ENCODE measurements at places on chromosomes 12 and 14.

GRCh38 chr14:65783576-65783975, 371.0 kb downstream of the FUT8 start:
- DNase-seq: no peak

DNA sequence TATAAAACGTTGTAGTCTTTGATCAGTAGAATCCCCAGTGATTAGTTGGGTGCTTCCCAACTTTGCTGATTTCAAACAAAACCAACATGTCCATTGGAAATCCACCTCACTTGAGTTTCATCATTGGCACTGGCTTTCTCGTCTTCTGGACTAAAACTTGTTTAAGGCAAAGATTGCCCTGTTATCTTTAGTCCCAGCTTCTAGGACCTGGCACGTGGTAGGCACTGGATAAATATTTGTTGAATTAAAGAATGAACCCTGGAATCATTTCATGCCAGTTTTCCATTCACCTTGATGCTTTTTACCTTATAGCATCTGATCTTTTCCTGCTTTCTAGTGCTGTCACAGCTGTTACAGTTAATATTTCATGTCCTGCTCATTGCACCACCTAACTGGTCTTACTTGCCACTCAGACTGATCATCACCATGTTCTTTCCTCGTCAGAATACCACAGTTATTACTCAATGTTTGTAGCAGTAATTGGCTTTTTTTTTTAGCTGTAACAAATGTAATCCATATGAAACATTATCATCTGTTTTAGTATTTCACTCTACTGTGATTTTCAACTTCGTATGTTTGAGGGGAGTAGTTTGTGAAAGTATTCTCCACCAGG, 7.3 kb upstream of the C12orf50 start:
- DNase-seq: no peak

DNA sequence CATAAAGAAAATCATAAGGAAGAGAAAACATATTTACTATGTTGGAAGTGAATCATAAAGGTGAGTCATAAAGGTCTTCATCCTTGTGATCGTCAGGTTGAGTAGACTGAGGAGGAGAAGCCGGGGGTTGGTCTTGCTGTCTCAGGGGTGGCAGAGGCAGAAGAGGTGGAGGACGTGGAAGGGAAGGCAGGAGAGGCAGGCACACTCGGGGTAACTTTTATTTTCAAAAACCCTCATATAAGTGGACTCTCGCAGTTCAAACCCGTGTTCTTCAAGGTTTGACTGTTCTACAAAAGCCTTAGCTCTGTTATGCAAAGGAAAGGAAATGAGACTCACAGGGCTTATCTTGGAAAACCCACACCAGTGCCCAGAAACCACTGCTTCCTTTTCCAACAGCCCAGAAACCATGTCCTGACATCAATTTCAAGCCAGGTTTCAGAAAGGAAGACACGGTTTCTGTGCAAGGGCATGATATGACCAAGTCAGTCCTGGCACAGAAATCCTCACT, 14.0 kb downstream of the SMCO2 start:
- no peak for DNase-seq

GRCh38 chr12:111558107-111558376, 41.1 kb downstream of the ATXN2 start:
- DNase-seq: no peak

DNA sequence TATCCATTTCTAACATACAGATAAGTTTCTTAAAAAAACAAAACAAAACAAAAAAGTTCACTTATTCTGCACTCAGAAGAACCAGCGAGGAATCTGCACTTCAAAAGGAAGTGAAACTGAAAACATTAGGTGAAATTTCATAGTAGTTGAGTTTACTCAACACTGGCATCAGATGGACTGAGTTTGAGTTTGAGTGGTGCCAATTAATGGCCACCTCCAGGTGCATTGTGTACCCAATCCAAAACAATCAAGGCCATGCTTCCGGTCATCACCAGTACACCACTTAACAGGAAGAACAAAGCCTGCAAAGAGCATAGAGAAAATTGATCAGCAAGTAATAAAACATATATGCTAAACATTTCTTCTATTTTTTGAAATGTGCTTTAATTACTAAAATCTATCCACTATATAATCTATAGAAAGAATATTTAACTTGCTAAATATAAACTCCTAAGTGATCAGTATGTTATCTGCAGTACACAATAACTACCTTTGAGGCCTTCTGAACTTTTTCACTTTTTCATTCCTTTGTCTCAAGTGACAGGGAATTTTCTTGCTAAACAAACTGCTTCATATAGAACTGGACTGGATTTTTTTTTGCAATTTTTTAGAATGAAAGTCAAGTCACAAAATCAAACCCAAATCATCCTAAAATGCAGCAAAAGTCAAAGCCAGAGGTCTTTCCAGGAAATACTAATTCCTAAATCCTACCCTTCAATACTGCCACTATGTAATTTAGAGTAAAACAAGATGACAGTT, 11.5 kb downstream of the SLC38A2 start:
- DNase-seq: no peak

GRCh38 chr14:69963966-69964365, 84.8 kb downstream of the SMOC1 start:
- DNase-seq: no peak

DNA sequence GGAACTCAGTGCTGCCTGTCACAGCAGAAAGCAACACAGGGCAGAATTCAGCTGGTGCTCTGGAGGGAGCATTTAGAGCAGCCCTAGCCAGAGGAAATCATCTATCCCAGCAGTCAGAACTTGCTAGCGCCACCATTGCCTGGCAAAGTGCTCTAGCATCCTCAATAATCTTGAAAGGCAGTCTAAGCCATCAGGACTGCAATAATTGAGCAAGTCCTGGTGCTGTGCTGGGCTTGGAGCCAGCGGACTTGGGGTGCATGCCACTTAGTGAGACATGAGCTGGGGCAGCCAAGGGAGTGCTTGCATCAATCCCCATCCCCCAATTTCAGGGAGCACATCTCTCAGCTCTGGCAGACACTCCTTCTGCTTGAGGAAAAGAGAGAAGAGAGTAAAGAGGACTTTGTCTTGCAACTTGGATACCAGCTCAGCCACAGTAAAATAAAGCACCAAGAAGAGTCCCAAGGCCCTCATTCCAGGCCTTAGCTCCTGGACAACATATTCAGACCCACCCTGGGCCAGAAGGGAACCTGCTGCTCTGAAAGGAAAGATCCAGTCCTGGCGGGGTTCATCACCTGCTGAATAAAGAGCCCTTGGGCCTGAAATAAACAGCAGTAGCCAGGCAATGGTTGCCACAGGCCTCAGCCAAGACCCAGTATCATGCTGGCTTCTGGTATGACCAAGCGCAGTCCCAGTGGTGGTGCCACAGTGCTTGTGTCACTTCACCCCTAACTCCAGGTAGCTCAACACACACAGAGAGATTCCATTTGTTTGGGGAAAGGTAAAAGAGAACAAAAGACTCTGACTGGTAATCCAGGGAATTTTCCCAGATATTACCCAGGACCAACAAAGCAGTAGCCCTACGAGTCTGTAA, 44.5 kb upstream of the ZDHHC17 start:
- no peak for DNase-seq
